ENCODE measurements at places on chromosomes 4 and X. TPM values are rescaled to one million over a fixed set of nuclear protein-coding genes. Genes with fewer than 3 reads are reported as not detected.
A peak's percentile ranks its signal among the peaks of the same experiment; 100 is the strongest.

DNA sequence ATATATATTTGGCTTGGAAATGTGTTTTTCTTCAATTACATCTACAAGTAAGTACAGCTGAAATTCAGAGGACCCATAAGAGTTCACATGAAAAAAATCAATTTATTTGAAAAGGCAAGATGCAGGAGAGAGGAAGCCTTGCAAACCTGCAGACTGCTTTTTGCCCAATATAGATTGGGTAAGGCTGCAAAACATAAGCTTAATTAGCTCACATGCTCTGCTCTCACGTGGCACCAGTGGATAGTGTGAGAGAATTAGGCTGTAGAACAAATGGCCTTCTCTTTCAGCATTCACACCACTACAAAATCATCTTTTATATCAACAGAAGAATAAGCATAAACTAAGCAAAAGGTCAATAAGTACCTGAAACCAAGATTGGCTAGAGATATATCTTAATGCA lies 26.1 kb downstream of the NUDT6 start:
- no peak for DNase-seq

- no peak for DNase-seq
These were observed 245.2 kb upstream of the CENPE start for GRCh38 chr4:103443324-103443723.

DNA sequence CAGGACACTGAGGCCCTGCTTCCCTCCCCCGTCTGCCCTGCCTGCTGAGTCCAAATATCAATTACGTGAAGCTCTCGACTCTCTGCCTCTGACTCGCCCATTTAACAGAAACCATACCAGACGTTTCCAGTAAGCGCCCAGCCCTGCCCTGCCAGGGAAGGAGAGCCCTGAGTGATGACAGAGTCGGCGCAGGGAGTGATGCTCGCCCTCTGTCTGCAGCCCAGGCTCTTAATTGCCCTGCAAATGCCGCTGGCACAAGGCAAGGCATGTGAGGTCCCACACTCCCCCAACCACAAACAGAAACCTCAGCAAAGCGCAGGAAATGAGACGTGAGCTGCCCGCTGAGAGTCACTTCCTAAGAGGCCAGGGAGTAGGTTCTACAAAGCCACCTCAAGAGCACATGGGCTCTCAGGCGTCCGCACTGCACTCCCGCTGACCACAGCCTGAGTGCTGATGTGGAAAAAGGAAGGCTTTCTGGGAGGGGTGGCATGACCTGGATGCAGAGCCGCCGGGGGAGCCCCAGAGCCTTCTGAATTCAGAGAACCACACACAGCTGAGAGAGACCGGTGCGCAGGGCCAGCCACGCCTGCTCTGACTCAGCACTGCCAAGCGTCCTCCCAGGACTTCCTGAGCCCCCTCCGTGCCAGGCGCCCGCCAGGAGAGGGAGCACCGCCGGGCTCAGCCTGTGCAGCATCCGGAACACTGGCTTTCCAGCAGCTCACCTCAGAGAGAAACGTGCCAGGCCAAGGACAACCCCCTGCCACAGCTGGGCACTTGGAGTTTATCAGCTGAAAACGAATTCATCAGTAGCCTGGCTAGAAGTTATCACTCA lies 5.3 kb downstream of the ZFYVE28 start:
- peak; percentile 41 for DNase-seq

The SPATA4 gene
- 0.44 TPM for total RNA-seq

The SERPINA7 gene
- total RNA-seq: not detected

GRCh38 chr4:99887837-99888236 lies 6.4 kb downstream of the LAMTOR3 start:
- DNase-seq: no peak

The GAB3 gene
- 7.5 TPM for total RNA-seq

The CXCL3 gene
- 1.5 TPM for total RNA-seq

GRCh38 chr4:123952530-123953274 lies 556.1 kb downstream of the SPRY1 start:
- DNase-seq: no peak

- DNase-seq: peak; percentile 57
These were observed 429 bp downstream of the UVSSA start for GRCh38 chr4:1347410-1347864.

DNA sequence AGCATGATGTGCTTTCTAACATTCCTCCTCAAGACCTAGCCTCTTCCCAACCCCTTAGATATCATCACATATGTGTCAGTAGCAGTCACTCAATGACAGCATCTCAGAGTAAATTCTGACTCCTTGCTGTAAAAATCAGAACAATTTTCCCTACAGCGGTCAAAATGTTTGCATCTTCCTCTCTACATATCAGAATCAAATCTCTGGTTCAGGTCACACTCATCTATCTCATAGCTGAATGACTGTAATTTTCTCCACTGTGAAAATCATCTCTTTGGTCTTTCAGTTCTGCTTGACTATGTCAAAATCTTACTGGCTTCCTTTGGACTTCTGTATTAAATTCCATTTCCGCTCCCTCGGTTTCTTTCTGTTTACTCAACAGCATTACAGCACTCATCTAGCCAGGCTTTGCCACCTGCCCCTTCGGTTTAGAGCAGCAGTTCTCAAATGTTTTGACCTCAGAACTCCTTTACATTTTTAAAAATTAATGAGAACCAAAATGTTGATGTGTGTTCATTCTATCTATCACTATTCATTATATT lies 57.3 kb downstream of the AGA start:
- DNase-seq: no peak

The RHOXF2 gene
- total RNA-seq: not detected

The UGT2B17 gene
- not detected for total RNA-seq

GRCh38 chrX:118772051-118772450 lies 44.6 kb downstream of the IL13RA1 start:
- DNase-seq: no peak

The AKAP14 gene
- not detected for total RNA-seq

GRCh38 chrX:65643531-65644052 lies 23.9 kb upstream of the MSN start:
- DNase-seq: no peak

DNA sequence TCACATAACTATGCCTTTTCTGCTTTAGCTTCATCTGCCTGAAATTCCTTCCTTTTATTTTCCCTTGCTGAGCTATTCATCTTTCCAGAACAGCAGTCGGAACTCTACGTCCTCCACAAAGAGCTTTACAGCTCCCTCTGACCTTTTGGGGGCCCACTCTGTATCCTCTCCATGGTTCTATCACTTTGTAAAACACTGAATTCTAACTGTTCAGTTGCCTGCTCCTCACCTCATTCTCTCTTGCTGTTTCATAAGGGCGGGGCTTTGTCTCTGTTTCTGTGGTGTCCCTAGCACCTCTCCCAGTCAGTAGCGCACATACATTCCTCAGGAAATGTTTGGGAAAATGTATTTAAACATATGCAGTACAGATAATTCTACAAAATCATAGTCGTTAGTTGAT lies 737.0 kb downstream of the RAB28 start:
- no peak for DNase-seq

GRCh38 chr4:129095811-129096454 lies at the start of gene C4orf33:
C4orf33 (plus strand) TSS chr4:129096152; CDS start chr4:129102611, 6,459 bp downstream.
- peak; percentile 53 for DNase-seq

GRCh38 chr4:8437281-8437680 lies 3.2 kb downstream of the ACOX3 start:
- DNase-seq: no peak

GRCh38 chr4:8224975-8225625 lies 26.0 kb downstream of the SH3TC1 start:
- no peak for DNase-seq

DNA sequence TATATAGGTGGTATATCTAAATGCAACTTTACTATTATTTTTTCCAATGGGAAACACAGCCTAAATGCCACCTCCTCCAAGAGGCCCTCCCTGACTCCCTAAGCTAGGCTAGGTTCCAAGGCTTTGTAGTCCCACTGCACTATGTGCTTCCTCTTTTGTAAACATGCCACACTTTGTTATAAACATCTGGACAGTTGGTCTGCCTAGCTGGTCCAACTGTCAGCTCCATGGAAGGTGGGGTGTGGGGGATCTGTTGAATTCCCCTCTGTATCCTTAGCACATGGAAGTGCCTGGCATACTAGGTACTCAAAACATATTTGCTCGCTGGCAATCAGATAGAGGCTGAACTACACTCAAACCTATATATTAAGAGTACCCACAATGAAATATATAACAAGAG lies 63.4 kb downstream of the SLC9A7 start:
- no peak for DNase-seq

The SSX4 gene
- total RNA-seq: not detected

DNA sequence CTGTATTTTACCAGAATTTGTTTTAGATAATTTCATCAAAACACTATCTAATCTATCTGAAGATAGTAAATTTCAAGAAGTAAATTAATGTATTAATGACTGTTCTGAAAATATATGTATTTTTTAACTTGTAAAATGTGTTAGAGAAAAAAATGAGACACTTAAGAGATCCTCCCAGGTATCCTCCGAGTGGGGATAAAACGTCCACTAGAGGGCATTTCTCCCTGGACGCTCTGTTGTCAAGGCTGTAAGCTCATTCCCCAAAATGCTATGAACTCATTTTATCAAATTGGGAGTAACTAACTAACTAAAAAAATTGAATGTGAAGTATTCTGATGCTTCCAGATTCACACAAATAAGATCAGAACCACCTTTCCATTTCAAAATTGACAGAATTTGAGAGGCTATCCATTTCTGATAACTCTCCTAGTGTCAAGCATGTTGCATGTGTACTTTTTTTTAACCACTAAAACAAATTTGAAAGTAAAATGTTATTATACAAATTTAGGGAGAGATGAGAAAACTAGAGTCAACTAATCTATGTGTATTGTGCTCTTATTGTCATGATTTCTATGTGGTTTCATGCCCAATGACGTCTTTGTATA lies 337.3 kb upstream of the HS3ST1 start:
- DNase-seq: no peak

DNA sequence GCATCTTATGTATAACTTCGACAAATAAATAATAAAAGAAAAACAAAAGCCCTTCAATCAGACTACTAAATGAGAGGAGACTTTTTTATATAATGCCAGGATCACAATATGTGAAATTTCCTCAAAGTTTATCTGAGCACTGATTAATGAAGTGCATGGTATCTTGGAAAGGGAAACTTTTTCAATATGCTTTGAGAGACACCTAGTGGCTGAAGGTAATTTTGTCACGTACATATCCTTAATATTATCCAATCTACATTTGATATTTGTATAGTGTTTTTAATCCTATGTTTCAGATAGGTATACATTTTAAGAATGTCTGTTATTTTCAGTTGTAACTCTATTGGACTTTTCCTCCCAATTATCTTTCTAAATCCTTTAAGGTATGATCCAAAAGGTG lies 146.8 kb downstream of the KLHL4 start:
- no peak for DNase-seq

GRCh38 chr4:6926681-6927478 lies 17.3 kb downstream of the TBC1D14 start:
- no peak for DNase-seq

The AKAP4 gene
- total RNA-seq: not detected

The VCX gene
- not detected for total RNA-seq

The DYNLT3 gene
- total RNA-seq: 33.3 TPM

DNA sequence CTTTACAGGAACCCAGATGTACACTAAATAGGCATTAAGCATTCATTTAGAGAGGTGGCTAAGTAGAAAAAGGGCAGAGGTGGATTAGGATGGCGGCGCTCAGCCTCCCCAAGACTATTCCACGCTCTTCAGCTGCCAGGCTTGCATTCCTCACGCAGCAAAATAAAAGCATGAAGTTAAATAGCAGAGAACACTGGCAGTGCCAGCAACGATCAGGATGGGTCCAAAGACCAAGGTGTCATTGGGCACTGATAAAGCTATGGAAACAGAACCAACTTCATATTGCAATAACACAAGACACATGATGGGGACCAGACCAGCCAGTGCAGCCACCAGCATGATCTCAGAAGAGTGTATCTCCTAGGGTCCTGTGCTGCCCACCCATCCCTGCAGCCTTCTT lies 42.0 kb downstream of the TMEM156 start:
- DNase-seq: no peak

DNA sequence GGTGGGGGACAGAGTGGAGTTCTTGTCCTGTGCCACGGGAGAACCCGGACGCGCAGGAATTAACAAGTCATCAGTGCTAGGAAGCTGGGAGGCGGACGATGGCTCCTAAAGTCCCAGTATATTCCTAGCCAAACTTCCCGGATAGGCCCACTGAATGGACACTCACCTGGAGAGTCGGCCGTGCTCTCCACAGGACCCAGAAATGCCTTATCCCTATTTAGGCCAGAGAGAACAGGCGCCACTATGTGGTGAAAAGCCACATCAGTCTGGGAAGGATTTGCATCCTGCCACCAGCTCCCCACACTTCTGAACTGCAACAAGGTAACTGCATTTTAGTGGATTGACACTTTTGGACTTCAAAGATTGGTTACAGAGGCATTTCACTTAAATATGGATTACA lies 1.1 kb downstream of the CFAP299 start:
- DNase-seq: no peak

The FHDC1 gene
- 7.2 TPM for total RNA-seq

GRCh38 chr4:32000846-32001488 lies 1280.8 kb downstream of the PCDH7 start:
- DNase-seq: no peak

The CYSLTR1 gene
- total RNA-seq: 4.0 TPM

DNA sequence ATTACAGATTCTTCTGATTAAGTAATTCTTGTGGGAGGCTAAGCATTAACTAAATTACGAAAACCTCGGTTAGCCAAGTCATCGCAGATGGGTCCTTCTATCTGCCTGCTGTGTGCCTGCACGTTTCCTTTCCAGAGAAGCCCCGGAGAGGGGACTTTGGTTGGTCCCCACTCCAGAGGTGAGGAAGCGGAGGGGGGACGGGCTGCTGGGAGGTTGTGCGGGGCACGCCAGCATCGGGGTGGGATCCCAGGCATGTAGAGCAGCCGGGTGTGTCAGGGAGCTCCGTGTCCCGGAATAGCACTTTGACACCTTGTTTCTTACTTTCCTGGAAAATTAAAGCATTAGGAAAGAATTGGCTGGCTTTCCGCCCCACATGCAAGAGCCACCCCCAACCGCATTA lies 26.6 kb downstream of the PIGG start:
- no peak for DNase-seq

- DNase-seq: no peak
These were observed 14.6 kb downstream of the AMOT start for GRCh38 chrX:112826023-112826422.

DNA sequence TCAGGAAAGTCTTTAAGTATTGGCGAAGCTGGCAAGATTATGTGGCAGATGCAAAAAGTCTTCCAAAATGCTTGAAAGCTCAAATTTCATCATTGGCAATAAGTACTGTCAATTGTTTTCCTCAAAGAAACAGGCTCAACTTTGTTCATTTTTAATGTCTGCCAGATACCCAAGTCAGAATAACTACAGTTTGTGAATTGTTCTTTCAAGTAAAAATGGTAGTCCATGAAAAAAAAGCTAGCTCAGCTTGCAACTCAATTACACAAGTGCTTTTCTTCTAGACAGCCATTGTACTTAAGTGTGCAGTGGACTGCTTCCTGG lies 70.5 kb downstream of the AFF1 start:
- DNase-seq: no peak

GRCh38 chr4:8688041-8688907 lies 95.7 kb downstream of the CPZ start:
- peak; percentile 1 for DNase-seq

Measured in tibial nerve (tissue), 4 donors.